Bronchial epithelial cell (primary cell): ENCODE measurements at places on chromosomes 2 and 18. TPM values are rescaled to one million over a fixed set of nuclear protein-coding genes. Genes with fewer than 3 reads are reported as not detected.

Gene NEU2
- total RNA-seq, result not detected in 2 replicates

Gene IL18RAP
- total RNA-seq, result not detected in 2 replicates

Gene DYSF
- under 0.01 and 2.7 TPM in 2 replicates for total RNA-seq

Gene PIEZO2
- total RNA-seq, result under 0.01 and 1.3 TPM in 2 replicates

Gene CCDC148
- 0.13 and 0.26 TPM in 2 replicates for total RNA-seq

Gene CNGA3
- total RNA-seq, result under 0.01 TPM in 1 of 2 replicates, not detected in the other

Gene PECR
- 21.3 and 57.5 TPM in 2 replicates for total RNA-seq
